HTR-8/SVneo (cell line): ENCODE measurements at places on chromosomes 12 and 14.

- DNase-seq = no peak
These were observed 21.0 kb downstream of the DLK1 start for GRCh38 chr14:100747736-100748135.

- DNase-seq = no peak
These were observed 56.3 kb downstream of the BHLHE41 start for GRCh38 chr12:26068503-26068902.

GRCh38 chr14:33229269-33229929 is 290.7 kb downstream of the NPAS3 start:
- no peak for DNase-seq

DNA sequence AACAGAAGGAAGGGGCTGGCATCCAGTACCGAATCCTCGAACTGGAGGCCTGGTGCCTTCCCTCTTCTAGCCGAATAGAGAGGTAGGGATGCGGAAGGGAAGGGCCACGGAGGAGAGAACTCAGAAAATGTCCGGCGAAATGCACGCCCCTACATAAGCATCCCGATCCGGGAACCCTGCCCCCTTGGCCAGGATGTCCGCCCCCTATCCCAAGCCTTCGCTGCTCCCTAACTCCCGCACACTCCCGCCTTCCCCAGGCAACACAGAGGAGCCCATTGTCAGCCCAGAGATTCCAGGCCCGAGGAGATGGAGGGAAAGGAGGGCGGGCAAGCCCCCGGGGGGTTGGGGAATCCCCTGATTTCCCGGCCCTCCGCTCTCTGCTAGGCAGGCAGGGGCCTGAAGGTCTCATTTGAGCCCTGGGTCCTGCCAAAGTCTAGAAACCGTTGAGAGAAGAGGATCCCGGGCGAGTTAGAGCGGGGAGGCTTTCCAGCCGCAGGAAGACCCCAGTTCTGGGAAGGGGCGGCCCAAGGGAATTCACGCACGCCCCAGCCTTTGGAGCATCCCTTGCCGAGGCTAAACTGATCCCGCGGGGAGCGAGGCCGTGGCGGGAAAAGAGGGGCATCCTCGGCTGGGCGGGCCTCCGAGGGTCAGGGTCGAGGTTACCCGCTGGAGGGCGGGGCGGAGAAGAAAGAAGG is 569 bp upstream of the ARHGEF40 start:
- DNase-seq = no peak

- no peak for DNase-seq
These were observed 61.4 kb upstream of the ELK3 start for GRCh38 chr12:96132819-96133218.

- no peak for DNase-seq
These were observed 10.8 kb downstream of the SMIM41 start for GRCh38 chr12:52090291-52090690.

- peak; percentile 27 for DNase-seq
These were observed 613 bp downstream of the SRSF9 start for GRCh38 chr12:120468821-120469449.

DNA sequence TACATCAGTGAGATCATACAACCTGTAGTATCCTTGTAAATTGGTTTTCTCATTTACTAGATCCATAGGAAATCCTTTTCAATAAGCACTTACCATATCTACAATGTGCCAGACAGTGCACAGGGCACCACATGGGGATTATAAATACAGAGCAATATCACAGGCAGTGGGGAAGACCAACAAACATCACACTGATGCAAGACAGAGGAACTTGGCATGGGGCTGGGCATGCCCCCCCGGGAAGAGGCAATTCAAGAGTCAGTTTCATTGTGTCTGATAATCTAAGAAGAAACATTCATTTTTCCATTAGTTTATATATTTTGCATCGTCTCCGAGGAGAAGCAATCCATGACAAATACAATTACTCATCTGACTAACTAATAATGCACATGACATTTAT is 16.2 kb downstream of the NT5DC3 start:
- DNase-seq = no peak

DNA sequence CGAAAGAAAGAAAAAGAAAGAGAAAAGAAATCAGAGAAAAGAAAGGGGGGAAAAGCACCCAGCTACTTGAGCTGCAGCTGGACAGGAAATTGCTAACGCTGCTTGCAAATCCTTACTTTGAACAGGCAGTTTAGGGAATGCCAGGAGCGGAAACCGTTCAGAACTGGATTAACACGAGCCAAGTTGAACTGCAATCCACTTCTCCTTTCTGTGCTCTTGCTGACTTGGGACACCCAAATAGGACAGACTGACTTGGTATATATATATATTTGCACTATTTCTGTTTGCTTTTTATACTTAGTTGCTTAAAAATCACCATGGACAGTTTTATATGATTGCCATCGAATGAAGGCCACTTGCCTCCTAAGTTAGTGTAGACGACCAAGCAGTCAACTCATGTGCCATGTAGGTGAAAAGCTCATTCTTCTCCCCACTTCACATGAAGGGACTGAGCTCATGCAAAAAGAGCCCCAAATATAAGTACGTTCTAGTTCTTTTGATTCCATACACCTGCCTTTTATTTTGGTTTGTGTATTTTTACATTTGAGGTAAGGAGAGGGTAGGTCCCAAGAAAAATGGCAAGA is 5.5 kb downstream of the DUSP6 start:
- no peak for DNase-seq

GRCh38 chr12:109578330-109578927 is 4.8 kb downstream of the MVK start:
- no peak for DNase-seq

DNA sequence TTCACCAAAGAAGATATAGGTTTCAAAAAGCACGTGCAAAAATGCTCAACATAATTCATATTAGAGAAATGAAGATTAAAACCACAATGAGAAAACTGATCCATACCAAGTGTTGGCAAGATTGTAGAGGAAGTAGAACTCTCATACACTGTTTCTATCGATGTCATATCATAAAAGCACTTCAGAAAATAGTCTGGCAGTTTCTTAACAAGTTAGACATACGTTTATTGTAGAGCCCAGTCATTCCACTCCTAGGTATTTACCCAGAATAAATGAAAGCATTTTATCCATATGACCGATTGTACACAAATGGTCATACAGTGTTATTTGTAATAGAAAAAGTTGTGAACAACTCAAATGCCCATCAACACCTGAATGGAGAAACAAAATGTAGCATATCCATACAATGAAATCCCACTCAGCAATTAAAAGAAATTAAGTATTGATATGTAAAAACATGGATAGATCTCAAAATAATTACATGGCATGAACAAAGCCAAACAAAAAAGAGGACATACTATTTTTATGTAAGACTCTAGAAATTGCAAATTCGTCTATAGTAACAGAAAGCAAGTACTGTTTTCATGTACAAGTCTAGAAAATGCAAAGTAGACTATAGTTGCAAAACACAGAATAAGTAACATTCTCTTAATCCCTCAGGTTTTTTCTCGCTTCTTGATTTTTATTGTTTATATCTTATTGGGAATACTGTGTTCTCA is 41.0 kb downstream of the USP15 start:
- DNase-seq = no peak

DNA sequence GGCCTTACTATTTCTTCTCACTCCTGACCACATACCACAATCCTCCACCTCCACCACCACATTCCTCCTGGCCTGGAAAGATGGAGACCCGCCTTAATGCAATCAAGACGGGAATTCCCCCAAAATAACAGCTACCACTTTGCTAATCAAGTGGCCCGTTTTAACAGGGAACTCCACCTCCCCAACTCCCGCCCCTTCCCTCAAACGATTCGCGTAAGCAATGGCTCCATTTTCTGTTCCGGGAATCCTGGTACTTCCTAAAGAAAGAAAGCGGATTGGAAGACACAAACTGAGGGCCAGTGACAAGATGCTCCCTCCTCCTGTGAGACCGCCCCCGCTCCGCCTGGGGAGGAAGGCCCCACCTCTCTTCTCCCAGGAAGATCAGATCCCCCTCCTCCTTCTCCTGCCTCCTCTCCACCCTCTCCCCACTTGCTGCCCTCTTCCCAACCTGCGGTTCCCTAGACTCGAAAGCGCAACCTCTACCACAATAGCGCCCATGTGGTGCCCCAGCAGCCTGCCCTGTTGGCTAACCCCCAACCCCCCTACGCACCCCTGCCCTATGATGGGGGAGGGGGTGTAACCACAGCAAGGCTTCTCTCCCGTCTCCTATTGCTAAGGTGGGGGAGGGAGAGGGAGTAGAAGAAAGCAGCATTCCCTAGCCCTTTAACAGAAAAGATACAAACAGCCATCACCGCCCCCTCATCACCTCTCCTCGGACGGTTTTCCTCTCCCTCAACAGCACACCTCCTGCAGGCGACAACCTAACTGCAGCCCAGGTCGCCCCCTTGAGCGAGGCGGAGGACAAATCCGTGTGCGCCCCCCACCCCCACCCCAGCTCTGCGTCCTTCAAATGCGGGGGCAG is 777 bp downstream of the ARF3 start:
- DNase-seq = peak; percentile 93

GRCh38 chr14:49982501-49982951 is 89.6 kb downstream of the ARF6 start:
- DNase-seq = no peak

DNA sequence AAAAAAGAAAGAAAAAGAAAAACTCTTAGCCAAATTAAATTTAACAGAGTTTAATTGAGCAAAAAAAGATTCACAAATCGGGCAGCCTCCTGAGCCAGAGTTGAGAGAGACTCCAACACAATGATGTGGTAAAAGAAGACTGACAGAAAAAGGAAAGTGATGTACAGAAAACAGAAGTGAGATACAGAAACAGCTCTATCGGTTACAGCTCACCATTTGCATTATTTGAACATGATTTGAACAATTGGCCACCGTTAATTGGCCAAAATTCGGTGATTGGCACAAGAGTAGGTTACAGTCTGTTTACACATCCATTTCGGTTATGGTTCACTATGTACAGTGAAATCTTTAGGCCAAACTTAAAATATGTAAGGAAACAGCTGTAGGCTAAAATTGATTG is 117.7 kb downstream of the SPTSSA start:
- DNase-seq = no peak

GRCh38 chr14:60721326-60722106 is 2.6 kb downstream of the SIX4 start:
- DNase-seq = peak; percentile 95

GRCh38 chr12:131677699-131678098 is 33.2 kb upstream of the SFSWAP start:
- no peak for DNase-seq

GRCh38 chr12:68641138-68641537 is 30.4 kb downstream of the RAP1B start:
- DNase-seq = no peak

GRCh38 chr14:71168564-71169427 is 261.5 kb downstream of the PCNX1 start:
- DNase-seq = no peak

GRCh38 chr14:96676166-96676565 is 121.0 kb upstream of the VRK1 start:
- DNase-seq = no peak

- DNase-seq = no peak
These were observed 708.5 kb downstream of the C12orf50 start for GRCh38 chr12:87320724-87321123.

- DNase-seq = no peak
These were observed 29.1 kb upstream of the GCH1 start for GRCh38 chr14:54931598-54932340.

GRCh38 chr12:3189282-3189681 is 112.1 kb downstream of the TSPAN9 start:
- no peak for DNase-seq

DNA sequence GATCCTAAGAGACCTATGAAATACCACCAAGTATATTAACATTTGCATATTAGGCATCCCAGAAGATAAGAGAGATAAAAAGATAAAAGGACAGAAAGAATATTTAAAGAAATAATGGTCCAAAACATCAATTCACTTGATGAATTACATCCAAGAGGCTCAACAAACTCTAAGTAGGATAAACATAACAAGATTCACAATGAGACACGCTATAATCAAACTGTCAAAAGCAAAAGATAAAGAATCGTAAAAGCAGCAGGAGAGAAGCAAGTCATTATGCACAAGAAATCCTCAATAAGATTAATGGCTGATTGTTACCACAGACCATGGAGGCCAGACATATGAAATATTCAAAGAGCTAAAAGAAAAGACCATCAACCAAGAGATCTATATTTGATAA is 79.6 kb downstream of the PLCZ1 start:
- DNase-seq = no peak

DNA sequence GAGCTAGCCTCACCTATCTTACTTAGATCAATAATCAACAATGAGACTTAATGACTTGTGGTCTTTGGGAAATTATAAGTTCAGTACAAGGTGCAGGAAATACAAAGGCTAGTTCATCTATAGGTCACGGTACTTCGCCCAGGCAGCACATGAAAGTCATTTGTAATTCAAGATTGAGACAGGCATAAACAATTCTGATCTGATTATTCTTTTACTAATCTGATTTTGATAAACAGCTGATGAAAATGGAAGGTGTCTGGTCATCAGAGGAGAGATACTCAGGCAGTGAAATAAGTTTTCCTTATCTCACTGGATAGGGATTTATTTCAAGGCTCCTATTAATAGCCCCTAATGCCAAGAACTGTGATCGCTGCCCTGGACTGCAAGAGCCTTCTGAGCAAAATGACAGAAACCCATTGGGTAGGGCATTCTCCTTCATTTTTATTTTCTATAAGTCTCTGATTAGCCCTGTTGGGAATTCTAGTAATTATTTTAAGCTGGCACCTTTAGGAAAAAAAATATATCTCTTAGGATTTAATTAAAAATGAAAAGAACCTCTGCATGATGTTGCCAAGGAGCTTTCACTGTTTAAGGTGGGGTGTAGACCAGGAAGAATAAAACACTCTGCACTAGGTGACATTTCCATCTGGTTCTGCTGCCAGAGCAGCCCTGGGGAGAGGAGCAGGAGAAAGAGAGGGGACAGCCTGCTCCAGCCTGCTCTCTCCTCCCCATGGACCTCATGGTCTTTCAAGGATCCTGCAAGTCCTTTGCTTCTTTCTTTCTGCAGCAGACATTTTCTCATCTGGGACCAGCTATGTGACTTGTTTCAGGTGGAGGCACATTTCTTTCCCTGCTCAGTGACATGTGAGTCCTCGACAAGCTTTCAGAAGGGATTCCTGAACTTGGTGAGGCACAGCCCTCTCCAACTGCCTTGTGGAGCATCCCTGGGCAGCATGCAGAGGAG is 44.8 kb downstream of the SSPN start:
- no peak for DNase-seq

DNA sequence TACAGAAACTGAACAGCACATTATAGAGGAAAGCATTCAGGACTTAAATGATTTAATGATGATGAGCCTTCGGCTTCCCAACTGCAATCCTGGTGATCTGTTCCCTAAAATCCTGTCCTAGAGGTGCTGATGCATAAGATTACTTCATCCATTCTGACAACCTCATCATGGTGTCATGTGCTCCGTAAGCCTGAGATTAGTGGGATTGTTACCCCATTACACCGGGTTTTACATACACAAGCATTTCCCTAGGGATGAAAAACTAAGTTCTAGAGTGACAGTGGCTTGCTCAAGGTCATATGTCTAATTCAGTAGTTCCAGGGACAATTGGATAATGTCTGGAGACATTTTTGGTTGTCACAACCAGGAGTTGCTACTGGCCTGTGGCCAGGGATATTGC is 2.5 kb upstream of the RNASE13 start:
- no peak for DNase-seq

- no peak for DNase-seq
These were observed 141.0 kb downstream of the SRGAP1 start for GRCh38 chr12:63985456-63985855.

GRCh38 chr12:49200919-49201594 is 12.2 kb upstream of the TUBA1A start:
- peak; percentile 51 for DNase-seq

- DNase-seq = no peak
These were observed 59.3 kb downstream of the FOXN3 start for GRCh38 chr14:89357655-89358297.
